ENCODE measurements at places on chromosomes 3 and 15.
A peak's percentile ranks its signal among the peaks of the same experiment; 100 is the strongest.

GRCh38 chr15:58465070-58465469 is 33.3 kb downstream of the LIPC start:
- no peak for DNase-seq

DNA sequence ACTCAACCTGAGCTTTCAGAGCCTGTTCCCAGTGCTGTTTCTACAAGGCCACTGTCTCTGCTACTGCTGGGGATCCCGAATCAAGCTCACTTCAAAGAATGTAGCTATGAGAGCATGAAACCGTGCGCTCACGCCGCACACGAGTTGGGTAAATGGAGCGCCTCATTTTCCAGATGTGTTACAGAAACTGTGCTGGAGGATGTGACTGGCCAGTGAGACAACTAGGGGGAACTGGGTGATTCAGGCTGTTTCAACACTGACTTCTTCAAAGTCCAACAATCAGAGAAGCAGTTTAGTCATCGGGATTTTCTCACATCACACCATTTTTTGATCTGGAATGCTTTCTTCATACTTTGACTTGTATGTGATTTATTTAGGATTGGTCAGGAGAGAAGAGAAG is 3.5 kb downstream of the ZNF710 start:
- no peak for DNase-seq

- DNase-seq, result no peak
Observed at GRCh38 chr15:56099311-56099710, 105.9 kb upstream of the NEDD4 start.

GRCh38 chr15:84035399-84035766 is 200.2 kb upstream of the GOLGA6L4 start:
- DNase-seq, result no peak

DNA sequence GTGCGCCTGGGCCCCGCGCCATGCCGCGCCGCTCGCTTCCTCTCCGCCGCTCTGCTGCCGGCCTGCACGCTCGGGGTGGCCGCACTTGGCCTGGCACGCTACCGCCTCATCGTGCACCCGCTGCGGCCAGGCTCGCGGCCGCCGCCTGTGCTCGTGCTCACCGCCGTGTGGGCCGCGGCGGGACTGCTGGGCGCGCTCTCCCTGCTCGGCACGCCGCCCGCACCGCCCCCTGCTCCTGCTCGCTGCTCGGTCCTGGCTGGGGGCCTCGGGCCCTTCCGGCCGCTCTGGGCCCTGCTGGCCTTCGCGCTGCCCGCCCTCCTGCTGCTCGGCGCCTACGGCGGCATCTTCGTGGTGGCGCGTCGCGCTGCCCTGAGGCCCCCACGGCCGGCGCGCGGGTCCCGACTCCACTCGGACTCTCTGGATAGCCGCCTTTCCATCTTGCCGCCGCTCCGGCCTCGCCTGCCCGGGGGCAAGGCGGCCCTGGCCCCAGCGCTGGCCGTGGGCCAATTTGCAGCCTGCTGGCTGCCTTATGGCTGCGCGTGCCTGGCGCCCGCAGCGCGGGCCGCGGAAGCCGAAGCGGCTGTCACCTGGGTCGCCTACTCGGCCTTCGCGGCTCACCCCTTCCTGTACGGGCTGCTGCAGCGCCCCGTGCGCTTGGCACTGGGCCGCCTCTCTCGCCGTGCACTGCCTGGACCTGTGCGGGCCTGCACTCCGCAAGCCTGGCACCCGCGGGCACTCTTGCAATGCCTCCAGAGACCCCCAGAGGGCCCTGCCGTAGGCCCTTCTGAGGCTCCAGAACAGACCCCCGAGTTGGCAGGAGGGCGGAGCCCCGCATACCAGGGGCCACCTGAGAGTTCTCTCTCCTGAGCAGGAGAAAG is 951 bp downstream of the GPR62 start:
- no peak for DNase-seq

- no peak for DNase-seq
Observed at GRCh38 chr3:72395776-72396311, 452.4 kb downstream of the SHQ1 start.

DNA sequence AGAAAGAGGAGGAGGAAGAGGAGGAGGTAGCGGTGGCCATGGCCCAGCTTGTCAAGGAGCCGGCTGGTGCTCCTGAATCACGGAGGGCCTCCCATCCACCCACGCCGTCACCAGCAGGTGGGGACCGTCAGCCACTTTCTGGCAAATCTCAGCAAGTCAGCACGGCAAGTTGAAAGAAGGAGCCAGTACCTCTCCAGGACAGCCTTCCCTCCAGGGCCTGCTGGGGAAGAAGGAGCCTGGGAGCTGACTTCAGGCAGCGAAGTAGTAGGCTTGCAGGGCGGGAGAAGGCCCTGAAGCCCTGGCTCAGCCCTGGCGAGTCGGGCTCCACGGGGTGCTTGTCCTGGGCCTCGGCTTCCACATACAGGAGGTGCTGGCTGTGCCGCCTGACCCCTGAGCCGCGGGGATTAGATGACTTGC is 99.2 kb upstream of the TRPM1 start:
- peak; percentile 52 for DNase-seq

DNA sequence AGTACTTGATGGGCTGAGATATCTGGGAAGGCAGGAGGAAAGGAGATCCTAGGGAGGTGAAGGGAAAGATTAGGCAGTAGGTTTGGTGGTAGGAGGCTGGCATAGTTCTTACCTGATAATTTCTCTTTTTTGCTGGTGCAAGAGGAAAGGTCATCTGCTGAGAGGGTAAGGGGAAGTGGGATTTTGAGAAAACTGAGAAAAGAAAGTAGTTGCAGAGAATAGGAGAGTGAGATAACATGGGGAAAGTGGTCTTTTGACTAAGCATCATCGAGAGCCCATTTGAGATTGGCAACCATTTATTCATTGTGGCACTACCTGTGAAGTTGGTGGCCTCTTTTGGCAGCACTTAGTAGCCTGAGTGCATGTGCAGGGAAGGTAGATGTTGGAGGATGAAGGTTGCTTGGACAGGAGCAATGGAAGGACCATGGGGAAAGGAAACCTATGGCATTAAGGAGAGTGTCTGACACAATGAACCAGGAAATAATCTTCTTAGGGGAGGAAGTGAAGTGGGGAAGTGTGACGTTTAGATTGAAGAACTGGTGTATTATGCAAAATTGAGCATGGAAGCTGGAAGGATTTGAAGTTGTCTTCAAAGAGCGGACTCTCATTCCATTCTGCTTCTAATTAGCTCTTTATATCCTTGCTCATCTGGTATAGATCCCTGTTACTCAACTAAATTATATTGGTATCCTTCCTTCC is 21.9 kb upstream of the USP13 start:
- no peak for DNase-seq

- no peak for DNase-seq
Observed at GRCh38 chr15:75721480-75721922, 8.9 kb upstream of the CSPG4 start.

DNA sequence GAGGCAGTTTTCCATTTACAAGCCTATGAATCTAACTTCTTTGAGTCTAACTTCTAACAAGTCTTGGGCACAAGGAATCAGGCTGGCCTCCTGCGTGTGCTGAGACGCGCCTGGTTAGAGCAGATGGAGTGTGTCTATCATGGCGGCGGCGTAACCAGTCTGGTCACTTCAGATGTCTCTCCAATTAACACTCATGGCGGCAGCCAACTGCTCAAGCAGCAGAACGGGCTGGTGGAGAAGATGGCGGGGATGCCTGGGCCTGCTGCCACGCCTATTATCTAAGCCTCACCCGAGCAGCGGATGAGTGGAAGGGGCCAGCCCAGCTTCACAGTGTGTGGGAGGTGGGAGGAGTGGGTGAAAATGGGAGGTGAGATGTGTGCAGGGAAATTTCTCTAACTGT is 246.4 kb upstream of the TPRG1 start:
- DNase-seq, result no peak

- no peak for DNase-seq
Observed at GRCh38 chr15:67605871-67606270, 63.4 kb downstream of the MAP2K5 start.

DNA sequence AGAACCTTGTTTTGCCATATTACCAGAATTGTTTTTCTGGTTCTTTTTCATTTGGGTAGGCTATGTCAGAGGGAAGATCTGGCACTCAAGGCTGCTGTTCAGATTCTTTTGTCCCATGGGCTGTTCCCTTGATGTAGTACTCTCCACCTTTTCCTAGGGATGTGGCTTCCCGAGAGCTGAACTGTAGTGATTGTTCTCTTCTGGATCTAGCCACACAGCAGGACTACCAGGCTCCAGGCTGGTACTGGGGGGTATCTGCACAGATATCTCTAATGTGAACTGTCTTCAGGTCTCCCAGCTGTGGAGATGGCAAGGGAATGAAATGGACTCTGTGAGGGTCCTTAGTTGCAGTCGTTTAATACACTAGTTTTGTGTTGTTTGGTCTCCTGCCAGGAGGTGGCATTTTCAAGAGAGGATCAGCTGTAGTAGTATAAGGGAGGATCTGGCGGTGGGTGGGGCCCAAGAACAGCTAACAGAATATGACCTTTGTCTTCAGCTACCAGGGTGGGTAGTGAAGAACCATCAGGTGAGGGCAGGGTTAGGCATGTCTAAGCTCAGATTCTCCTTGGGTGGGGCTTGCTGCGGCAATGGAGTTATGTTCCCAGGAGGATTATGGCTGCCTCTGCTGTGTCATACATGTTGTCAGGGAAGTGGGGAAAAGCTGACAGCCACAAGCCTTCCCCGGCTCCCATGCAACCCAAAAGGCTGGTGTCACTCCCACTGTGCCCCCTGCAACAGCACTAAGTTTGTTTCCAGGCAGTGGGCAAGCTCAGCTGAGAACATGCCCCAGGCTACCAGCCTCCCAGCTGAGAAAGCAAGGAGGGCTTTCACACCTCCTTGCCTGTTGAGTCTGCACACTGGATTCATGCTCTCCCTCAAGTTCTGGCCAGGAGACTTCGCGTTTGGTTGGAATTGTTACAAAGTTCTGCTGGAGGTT is 252.5 kb downstream of the ISL2 start:
- DNase-seq, result no peak

GRCh38 chr3:139732729-139733128 is 55.0 kb upstream of the NMNAT3 start:
- no peak for DNase-seq

DNA sequence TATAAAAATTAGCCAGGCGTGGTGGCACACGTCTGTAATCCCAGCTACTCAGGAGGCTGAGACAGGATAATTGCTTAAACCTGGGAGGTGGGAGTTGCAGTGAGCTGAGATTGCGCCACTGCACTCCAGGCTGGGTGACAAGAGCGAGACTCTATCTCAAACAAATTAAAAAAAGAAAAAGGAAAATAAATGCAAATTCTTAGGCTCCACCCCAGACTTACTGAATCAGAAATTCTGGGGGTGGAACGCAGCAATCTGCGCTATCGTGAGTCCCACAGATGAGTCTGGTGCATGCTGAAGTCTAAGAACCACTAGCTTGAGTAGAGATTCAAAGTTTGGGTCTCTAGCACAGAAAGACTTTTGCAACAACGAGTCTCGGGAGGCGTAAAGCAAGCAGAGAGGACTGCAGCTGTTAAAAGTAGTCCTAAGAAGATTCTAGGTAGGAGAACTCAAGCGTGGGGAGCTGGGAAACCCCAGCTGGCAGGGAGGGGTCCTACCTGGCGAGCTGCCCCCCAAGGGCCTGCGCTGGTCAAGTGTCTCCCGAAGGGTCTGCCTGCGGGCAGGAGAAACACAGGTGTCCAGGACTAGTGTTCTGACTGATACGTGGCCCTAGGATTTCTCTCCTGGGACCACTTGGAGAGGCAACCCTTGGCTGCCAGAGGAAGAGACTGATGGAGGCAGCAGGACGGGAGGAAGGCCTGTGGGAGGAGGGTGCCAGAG is 21.9 kb downstream of the CEP19 start:
- DNase-seq, result no peak

GRCh38 chr3:132145833-132146232 is 111.0 kb upstream of the CPNE4 start:
- DNase-seq, result no peak

GRCh38 chr3:114893361-114893760 is 253.7 kb downstream of the ZBTB20 start:
- DNase-seq, result no peak

- DNase-seq, result no peak
Observed at GRCh38 chr15:100116416-100117190, 225.2 kb downstream of the ADAMTS17 start.

DNA sequence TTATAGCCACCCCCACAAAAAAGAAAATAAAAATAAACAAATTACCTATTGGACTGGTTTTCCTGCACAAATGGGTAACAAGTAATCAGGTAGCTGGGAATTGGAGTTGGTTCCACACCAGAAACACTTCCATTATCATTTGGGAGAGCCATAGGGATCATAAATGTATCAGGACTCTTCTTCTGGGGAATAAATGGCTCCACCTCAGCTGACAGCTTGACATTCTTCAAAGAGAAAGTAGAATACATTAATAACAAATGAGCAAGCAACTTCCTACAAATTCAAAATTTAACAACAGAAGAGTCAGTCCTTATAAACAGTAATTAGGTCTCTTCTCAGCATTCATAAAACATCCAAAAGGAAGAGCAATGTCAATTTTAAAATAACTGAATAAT is 8.7 kb downstream of the SECISBP2L start:
- DNase-seq, result no peak

GRCh38 chr15:56672721-56673120 is 60.6 kb downstream of the ZNF280D start:
- DNase-seq, result no peak

DNA sequence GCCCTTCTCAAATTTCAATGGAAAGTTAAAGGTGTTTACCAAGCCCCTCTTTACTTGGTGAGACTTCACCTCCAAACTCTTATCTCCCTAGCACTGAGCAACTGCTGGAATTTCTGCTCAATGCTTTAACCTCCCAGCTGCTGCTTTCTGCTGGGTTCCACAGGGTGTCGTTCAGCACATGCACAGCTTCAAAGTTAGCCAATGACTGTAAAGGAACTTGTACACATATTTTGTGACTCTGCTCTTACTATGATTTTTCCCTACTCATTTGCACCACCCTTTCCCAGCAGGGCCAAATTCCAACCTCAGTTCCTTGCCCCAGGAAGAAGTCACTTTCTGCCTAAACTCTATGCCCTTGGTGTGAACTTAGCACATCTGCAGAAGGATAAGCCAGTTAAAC is 89.7 kb downstream of the ULK4 start:
- no peak for DNase-seq

DNA sequence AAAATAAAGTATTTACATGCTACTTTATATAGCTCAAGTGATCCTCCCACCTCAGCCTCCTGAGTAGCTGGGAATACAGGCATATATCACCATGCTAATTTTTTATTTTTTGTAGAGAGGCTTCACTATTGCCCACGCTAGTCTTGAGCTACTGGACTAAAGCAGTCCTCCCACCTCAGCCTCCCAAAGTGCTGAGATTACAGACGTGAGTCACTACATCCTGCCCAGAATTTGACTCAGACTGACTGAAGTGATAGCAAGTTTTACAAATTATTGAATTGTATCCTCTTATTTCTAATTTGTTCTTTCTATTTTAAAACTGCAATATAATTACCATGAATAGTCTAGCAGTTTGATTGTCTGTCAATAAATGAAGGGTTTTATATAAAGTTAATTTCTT is 210.3 kb upstream of the CGNL1 start:
- no peak for DNase-seq

DNA sequence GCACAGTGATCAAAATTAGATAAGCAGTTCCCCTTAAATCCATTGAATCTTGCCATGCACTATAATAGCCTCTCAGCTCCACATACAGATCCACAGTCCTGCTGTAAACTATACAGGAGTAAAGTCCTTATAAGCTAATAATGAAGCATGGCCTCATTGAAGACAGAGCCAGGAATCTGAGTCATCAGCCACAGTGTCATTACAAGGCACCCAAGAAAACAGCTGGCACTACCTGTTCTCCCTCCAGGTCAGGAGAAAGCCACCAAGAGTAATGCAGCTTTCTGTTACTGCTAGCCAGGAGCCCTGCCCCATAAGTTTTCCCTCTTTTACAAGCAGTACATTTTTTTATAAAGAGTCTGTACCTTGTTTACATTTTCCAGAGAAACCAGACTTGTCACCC is 27.3 kb downstream of the WDR49 start:
- no peak for DNase-seq

GRCh38 chr3:169186596-169186995 is 476.9 kb downstream of the MECOM start:
- DNase-seq, result no peak
